DMS53 (cell line): ENCODE measurements at places on chromosomes 5 and 9.
A peak's percentile ranks its signal among the peaks of the same experiment; 100 is the strongest.

DNA sequence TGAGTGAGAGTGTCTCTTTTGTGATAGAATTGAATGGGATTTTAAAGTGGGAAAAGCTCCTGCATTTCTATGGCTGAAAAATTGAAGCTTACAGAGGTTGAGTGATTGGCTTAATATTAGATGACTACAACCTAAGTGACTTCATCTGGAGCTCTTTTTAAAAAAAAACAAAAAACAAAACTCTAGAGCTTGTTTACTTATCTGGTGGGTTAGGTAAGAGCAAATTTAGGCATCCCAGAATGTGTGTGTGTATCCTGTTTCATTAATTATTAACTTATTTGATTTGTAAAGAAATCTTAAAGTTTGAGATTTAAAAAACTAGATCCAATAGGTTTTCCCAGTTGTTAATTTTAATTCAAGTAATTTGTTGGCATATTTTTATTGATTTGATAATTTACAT, 60.1 kb downstream of the SCAMP1 start:
- DNase-seq = peak; percentile 13

DNA sequence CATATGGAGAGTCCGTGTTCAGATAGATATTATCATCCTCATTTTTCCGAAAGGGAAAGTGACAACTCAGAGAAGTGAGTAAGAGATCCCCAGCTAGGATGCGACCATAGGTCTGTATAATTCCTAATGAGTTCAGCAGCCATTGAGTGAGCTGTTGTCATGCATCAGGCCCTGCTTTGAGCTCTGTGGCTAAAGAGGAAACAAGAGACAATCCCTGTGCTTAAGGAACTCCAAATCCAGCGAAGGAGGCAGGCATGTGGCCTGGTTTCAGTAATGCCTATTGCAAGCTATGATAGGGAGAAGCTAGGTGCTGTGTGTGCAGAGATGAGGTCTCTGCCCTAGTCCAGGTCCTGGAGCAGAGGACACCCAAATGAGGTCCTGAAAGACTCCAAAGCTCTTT, 192.8 kb downstream of the ACTL7B start:
- DNase-seq = no peak

DNA sequence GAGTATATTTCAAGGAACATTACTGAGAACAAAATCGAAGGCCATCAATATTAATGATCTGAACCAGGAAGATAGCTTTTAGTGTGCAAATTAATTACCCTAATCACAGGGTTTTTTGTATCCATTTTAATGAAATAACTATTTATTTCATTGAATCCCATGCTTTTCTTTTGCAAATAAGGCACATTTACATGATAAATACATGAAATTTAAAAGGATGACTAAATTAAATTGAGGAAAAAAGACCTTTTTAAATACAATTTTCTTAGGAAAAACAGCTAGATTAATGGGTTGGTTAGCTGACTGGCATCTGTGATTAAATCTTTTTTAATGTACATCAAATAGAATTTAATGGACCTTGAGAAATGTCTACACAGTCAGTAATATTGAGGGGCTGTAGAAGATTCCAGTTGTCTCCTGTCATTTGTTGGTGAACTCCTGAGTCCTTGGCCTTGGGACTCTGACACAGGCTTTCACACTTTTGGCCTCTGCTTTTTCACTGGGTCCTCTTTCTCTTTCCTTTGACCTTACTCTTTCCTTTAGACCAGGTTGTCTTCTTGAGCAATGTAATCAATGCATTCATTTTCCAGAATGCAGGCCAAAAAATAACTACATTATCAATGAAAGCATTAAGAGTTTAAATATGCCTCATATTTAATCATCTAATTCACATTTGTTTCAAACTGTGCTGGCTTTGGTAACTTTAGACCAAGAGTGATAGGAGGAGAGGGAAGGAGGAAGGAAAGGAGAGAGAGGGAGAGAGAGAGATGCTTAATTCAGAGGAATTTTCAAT, 511.5 kb downstream of the ZNF608 start:
- DNase-seq = no peak

DNA sequence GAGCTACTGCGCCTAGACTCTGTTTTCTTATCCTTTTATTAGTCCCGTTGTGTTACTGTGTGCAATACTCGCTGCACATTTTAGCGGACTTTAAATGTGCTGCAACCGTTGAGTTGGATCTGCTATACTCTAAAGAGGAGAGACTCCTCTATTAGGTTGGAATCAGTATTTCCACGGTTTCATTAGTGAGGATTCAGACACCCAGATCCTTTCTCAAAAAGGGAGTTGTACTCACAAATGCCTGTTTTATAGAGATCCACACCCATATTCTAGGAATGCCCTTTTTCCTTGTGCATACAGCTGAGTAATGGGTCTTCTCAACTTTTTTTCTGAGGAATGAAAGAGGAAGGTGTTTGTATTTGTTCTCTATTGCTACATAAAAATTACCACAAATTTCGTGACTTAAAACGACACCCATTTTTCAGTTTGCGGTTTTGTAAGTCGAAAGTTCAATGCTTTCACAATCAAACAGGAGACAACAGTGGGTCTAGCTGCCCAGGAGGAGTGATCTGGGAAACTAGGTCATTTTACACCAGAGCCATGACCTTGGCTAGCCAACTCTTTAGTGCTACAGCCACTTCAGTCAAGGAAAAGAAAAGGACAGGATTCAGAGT, 52.8 kb upstream of the SLC44A1 start:
- DNase-seq = no peak

DNA sequence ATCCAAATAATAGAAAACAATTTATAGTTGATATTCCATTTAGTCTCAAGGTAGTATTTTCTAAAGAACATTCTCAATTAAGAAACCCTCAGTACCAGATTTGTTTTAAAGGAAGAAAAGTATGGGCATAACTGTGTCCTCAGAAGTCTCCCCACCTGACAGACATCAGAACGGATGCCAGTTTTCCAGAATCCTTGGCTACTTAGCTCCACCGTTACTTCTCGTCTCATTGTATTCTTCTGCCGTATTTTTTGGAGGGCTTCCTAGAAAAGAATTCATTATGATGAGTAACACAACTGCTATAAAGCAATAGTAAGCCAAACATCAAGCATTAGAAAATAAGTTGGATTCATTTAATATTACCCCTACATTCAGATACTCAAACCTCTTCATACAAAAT, 67.8 kb downstream of the DROSHA start:
- DNase-seq = no peak

DNA sequence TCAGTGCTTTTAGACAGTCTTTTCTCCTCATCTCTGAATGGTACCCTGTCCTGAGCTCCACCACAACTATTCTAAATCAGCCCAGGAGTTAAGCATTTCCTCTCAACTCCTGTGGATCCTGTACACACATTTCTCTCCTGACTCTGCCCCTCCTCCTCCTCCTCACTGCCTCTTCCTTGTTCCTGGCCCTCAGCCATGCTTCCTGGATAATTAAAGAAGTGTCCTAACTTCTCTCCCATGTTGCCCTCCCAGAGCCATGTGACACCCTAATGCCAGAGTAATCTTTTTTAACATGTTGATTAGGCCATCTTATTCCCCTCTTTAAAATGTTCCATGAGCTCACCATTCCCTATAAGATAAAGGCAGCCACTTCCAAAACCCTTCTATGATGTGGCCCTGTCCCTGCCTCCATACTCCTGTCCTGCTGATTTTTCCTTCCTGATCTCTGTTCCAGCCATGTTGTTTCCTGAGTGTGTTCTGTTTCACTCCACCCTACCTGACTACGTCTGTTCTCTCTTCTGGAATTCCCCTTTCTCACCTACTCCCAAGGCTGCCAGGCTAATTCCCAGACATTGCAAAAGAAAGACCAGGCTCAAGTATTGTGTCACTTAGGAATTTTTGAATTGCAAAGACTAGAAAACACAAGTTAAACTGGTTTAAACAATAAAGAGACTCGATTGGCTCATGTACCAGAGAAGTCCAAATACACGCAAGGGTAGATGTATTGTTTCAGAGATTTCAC, 295.2 kb downstream of the MAST4 start:
- peak; percentile 47 for DNase-seq
